A549 treated with dexamethasone at 1 μM for 4 hours (cell line): ENCODE measurements at places on chromosomes 11 and 22. TPM values are rescaled to one million over a fixed set of nuclear protein-coding genes. Genes with fewer than 3 reads are reported as not detected.

The SLC22A25 gene
- not detected in 5 replicates for total RNA-seq

The NXF1 gene
- total RNA-seq = 38.9 to 55.9 TPM (median 54.3 TPM) in 5 replicates

The MTMR3 gene
- total RNA-seq = 6.5 to 10.0 TPM (median 9.7 TPM) in 5 replicates

The TLCD5 gene
- total RNA-seq = 5.0 to 6.4 TPM (median 6.2 TPM) in 5 replicates

The HTR3A gene
- not detected in 5 replicates for total RNA-seq

The C11orf42 gene
- total RNA-seq = not detected in 5 replicates
